ENCODE measurements at places on chromosomes 13 and 19. TPM values are rescaled to one million over a fixed set of nuclear protein-coding genes. Genes with fewer than 3 reads are reported as not detected.

DNA sequence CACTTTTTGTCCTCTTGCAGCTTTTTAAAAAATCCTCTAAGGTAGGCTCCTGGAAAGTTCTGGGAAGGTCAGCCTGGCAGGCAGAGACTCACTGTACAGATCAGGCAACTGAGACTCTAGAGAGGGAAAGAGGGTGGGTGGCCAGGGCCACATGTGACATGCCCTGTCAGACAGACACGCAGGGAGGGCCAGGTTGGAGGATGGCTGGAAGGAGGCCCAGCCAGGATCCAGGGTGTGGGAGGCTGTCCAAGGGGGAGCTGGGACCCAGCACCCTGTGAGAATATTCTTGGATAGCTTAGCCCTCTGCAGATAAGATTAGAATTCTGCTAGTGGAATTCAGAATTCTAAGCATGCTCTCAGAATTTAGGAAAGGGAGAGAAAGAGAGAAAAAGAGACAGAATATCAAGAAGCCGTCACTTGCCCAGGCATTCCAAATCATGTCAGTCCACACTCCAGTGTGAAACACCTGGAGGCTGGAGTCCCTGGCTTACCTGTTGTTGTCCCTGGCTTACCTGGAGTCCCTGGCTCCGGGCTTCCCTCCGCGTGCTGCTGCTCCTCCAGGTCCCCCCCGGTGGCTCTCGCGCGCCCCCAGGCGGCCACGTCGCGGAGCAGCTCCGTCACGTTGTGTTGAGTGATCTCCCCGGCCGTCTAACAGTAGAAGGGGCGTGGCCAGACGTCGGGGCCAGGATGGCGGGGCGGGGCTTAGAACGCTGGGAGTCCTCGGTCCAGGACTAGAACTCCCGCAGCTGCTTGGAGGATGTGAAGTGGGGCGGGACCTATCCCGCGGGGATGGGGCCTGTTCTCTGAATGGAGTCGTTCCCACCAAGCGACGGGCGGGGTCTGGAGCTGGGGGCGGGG, 2.8 kb upstream of the TNNI3 start:
- peaks cover 77% of the 10 kb centered on the region for H3K27me3 ChIP-seq
- peak; percentile 100 for DNase-seq
- peaks cover 21% of the 10 kb centered on the region for H3K4me1 ChIP-seq
- H3K27ac ChIP-seq: no peak overlapping the region
- H3K36me3 ChIP-seq: no peaks in the 10 kb centered on the region
- peak overlapping the region; percentile 64 for H3K4me3 ChIP-seq

- H3K36me3 ChIP-seq: 0 out of 2 replicates have a peak, but pooled peaks cover 3% of the 10 kb centered on the region
- H3K27ac ChIP-seq: no peak overlapping the region
- H3K27me3 ChIP-seq: peaks cover 47% of the 10 kb centered on the region
- no peak overlapping the region for H3K4me3 ChIP-seq
- DNase-seq: no peak
These were observed 16.0 kb downstream of the TM6SF2 start for GRCh38 chr19:19257137-19257536.

Gene CFD
- 1.7 TPM for total RNA-seq

DNA sequence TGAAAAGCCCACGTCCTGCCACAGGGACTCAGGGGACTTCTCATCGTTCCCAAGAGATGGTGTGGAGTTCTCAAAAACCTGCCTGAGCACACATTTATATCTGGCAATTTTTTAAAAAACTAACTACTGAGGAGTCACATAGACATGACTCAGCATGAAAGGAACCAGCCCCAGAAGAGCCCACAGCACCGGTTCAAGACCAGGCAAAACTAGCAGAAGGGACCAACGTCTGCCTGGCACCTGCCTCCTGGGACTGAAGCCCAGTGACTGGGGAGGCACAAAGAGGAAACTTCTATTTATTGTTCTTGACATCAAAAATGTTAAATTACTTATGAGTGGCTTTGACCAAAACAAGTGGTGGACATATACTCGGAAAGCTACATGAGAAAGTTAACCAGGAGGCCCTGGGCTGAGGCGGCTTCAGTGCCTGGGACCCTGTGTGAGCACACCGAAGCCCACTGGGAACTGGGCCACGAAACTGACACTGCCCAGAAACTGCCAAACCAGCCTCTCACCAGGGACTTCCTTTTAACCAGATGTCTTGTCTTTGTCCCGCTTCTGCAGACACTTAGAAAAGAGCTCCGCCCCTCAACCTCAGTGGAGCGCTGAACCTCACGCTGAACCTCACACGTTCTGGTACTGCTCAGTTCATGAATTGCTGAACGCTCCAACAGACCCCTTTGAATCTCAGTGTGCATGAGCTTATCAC, 25.7 kb downstream of the C13orf46 start:
- H3K4me3 ChIP-seq: no peak overlapping the region
- no peaks in the 10 kb centered on the region for H3K27me3 ChIP-seq
- H3K27ac ChIP-seq: no peak overlapping the region
- no peak for DNase-seq

Gene OR7A5
- total RNA-seq: not detected

DNA sequence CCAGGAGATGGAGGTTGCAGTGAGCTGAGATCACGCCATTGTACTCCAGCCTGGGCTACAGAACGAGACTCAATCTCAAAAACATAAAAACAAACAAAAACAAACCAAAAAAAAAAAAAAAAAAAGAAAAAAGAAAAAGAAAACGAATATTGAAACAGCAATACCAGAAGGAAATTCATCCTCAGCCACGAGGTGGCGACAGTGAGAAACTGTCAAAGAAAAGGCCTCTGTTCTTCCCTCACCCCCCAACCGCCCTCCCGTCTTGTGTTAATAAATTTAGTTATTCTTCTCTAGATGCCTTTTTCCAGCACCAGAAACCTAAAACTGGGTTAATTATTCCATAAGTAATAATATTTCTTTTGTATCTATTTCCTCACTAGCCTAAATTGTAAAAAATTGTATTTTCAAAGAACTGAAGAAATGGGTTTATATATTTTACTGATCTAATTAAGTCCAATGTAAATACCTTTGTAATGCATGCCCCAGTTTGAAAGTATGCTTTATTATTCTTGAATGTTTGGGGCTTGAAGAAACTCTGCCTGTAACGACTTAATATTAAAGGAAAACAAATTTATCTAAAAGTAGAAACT, 38.6 kb downstream of the LIG4 start:
- H3K27ac ChIP-seq: no peak overlapping the region
- H3K36me3 ChIP-seq: peaks cover 7% of the 10 kb centered on the region
- no peaks in the 10 kb centered on the region for H3K4me1 ChIP-seq
- H3K4me3 ChIP-seq: no peak overlapping the region
- DNase-seq: peak; percentile 74

GRCh38 chr13:89217813-89218212, 1546.6 kb downstream of the SLITRK5 start:
- DNase-seq: no peak
- no peaks in the 10 kb centered on the region for H3K4me1 ChIP-seq
- H3K36me3 ChIP-seq: peaks cover 14% of the 10 kb centered on the region
- no peak overlapping the region for H3K27ac ChIP-seq

All from WTC11 (cell line).